ENCODE measurements at places on chromosomes 12 and 14. TPM values are rescaled to one million over a fixed set of nuclear protein-coding genes. Genes with fewer than 3 reads are reported as not detected.

GRCh38 chr12:124385219-124385969 lies 90.5 kb downstream of the RFLNA start:
- H3K27ac ChIP-seq, result no peak overlapping the region
- H3K36me3 ChIP-seq, result peaks cover 47% of the 10 kb centered on the region
- H3K4me1 ChIP-seq, result peaks cover 78% of the 10 kb centered on the region
- no peak overlapping the region for H3K4me3 ChIP-seq
- H3K27me3 ChIP-seq, result no peaks in the 10 kb centered on the region
- no peak for DNase-seq

- no peaks in the 10 kb centered on the region for H3K36me3 ChIP-seq
- DNase-seq, result no peak
- H3K4me3 ChIP-seq, result no peak overlapping the region
- H3K27me3 ChIP-seq, result no peaks in the 10 kb centered on the region
- H3K27ac ChIP-seq, result no peak overlapping the region
- H3K4me1 ChIP-seq, result no peaks in the 10 kb centered on the region
Observed at GRCh38 chr14:33017016-33017415, 78.3 kb downstream of the NPAS3 start.

Gene PPP2R3C
- 41.4 TPM for total RNA-seq

DNA sequence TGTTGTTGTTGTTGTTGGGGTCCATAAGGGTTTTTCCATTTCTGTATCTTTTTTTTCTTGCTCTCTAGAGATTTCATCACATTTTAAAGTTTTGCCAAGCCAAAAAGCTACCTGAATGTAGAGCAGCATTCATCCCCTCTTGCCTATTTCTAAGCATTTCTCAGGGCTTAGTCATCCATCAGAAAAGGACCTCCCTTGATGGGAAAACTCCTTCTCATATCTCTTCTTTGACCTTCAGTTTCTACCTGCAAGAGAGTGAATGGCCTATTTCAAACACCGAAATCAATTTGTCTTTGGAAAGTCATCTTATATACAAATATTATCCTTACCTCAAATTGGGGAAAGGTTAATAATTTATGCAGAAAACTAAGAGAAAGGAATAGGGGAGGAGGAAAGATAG lies 4.5 kb downstream of the MYBPC1 start:
- H3K27me3 ChIP-seq, result no peaks in the 10 kb centered on the region
- DNase-seq, result no peak
- no peaks in the 10 kb centered on the region for H3K36me3 ChIP-seq
- H3K4me1 ChIP-seq, result no peaks in the 10 kb centered on the region
- no peak overlapping the region for H3K4me3 ChIP-seq
- no peak overlapping the region for H3K27ac ChIP-seq

Gene TUBA1B
- 575 TPM for total RNA-seq

GRCh38 chr12:96063046-96063445 lies 27.7 kb upstream of the LTA4H start:
- no peak overlapping the region for H3K4me3 ChIP-seq
- H3K36me3 ChIP-seq, result no peaks in the 10 kb centered on the region
- no peak for DNase-seq
- H3K27me3 ChIP-seq, result no peaks in the 10 kb centered on the region
